ENCODE measurements at places on chromosomes 7 and 10.

DNA sequence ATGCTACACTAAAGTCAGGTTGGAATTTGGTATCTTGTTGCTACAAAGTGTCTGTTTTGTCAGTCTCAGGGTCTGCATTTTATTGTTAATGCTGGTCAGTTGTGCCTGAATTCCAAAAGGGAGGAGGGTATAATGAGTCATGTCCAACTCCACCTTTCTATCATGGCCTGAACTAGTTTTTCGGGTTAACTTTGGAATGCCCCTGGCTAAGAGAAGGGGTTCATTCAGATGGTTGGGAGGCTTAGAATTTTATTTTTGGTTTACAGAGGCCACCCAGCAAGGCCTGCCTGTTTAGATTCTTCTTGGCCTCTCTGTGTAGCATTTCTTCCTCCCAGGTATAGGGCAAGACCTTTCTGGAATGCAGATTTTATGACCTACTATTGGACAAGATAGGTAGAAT lies 93.2 kb downstream of the SKIDA1 start:
- DNase-seq: no peak

DNA sequence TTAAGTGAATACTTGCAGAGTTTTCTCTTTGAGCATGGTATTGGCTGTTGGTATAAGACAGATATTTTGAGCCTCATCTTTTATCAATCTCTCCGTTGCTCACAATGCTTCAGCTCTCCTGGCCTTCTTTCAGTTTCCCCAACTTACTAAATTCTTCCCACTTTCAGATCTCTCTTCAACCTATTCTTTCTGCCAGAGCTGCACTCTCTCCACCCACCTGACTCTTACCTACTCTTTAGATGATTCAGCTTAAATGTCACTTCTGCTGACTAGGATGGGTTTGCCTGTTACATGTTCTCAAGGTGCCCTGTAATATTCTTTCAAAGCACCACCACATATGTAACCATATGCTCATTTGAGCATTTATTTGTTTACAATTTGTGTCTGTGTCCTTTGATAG lies 1.6 kb downstream of the EXOSC1 start:
- DNase-seq: no peak

DNA sequence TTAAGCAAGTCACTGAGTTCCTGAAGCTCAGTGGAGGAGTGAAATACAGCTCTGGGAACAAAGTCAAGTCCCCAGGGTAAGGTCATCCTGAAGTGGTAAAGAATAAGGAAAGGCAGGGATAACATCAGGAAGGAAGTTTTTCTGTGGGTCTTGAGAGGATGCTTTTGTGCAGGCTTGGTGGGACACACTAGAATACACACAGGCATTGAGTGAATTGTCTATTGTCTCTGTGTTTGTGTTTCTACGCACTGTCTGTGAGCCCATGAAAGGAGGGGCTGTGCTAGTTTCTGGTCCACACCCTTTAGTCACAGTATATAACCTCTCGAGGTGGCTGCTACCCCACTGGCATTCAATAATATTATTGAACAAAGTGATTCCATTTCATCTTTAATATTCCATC lies 95.8 kb upstream of the ABCB5 start:
- DNase-seq: no peak

GRCh38 chr10:34372509-34372908 lies 442.6 kb downstream of the PARD3 start:
- DNase-seq: no peak

DNA sequence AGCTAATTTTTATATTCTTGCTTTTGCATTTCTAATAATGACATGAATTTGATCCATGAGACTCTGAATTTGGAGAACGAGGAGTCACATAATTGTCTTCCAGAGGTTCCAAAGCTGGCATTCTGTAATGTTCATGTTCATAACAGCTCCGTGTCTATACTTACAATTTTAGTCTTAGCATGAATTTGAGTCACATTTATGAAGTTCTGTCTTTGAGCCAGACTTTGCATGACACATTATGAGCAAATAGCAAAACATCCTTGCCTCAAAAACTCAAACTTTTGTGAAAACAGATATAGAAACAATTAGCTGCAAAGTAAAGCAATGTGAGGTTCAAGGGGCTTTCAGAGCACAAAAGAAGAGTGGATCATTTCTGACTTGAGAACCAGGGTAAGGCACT lies 44.5 kb upstream of the CAV2 start:
- no peak for DNase-seq

- no peak for DNase-seq
Measured at GRCh38 chr10:3132036-3133025, 40.3 kb downstream of the PITRM1 start.

DNA sequence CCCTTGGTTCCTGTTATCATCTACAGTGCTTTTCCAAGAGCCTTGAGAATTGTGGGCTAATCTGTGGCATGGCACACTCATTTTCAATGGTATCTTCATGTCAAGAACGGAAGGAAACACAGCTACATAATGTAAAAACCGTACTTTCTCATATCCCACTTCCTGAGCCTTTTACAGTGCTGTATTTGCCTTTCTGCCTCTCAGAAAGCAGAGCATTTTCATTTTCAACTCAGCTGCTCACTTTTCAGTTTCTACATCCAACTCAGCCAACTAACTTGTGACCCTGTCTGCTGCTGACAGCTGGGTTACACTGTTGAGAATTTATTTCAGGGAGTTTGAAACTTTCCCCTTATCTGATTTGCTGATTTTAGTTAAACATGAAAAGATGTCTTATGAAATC lies 875.8 kb upstream of the KCND2 start:
- DNase-seq: no peak

DNA sequence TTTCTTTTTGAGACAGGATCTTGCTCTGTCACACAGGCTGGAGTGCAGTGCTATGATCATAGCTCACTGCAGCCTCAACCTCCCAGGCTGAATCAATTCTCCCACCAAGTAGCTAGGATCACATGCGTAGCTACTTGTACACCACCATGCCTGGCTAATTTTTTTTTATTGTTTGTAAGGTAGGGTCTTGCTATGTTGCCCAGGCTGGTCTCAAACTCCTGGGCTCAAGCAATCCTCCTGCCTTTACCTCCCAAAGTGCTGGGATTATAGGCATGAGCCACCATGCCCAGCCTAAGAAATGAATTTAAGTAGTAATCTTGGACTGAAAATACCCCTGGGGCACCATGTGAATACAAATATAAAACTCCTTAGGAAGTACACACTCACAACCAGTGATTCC lies 5.8 kb downstream of the NUDT13 start:
- DNase-seq: no peak

All from ecto neural progenitor cell (in vitro differentiated cells).